ENCODE measurements at places on chromosomes 2 and 18. TPM values are rescaled to one million over a fixed set of nuclear protein-coding genes. Genes with fewer than 3 reads are reported as not detected.

IL36A gene
- polyA plus RNA-seq = not detected

SLC9A4 gene
- polyA plus RNA-seq = 11.3 TPM

CELF4 gene
- polyA plus RNA-seq = 2.8 TPM

TUBB8B gene
- polyA plus RNA-seq = 0.58 TPM

RGPD3 gene
- polyA plus RNA-seq = 0.10 TPM

DLGAP1 gene
- 7.5 TPM for polyA plus RNA-seq

BUB1 gene
- 22.2 TPM for polyA plus RNA-seq

CD207 gene
- polyA plus RNA-seq = 0.08 TPM

GRCh38 chr2:215370112-215370965 is 58.5 kb downstream of the ATIC start:
- no peak for DNase-seq

GRCh38 chr2:68536000-68536399 is 68.6 kb downstream of the APLF start:
- DNase-seq = no peak

- no peak for DNase-seq
Measured at GRCh38 chr2:17672583-17673317, 80.9 kb downstream of the SMC6 start.

- no peak for DNase-seq
Measured at GRCh38 chr2:19764998-19765397, 136.8 kb downstream of the TTC32 start.

DNA sequence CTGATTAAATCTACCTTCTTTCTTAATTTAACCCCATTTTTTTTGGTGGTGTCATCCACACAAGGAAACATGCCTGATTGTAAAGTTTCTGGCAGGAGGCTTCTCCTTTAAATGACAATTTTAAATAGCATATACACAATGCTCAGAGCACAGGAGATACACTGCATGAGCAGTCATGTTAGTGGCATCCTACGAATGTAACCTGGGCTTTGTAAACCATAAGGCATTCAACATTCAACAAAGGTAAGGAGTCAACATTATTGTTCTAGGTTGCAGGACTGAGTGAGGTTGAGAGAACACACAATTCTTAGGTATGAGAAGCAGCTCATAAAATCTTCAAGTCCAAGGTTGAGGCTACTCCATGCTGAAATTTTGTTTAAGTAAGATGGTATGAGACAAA is 266.6 kb upstream of the SIX2 start:
- DNase-seq = no peak

GRCh38 chr18:3704556-3705344 is 254.8 kb downstream of the TGIF1 start:
- DNase-seq = no peak

GRCh38 chr18:33928231-33928630 is 296.5 kb downstream of the NOL4 start:
- DNase-seq = no peak

DNA sequence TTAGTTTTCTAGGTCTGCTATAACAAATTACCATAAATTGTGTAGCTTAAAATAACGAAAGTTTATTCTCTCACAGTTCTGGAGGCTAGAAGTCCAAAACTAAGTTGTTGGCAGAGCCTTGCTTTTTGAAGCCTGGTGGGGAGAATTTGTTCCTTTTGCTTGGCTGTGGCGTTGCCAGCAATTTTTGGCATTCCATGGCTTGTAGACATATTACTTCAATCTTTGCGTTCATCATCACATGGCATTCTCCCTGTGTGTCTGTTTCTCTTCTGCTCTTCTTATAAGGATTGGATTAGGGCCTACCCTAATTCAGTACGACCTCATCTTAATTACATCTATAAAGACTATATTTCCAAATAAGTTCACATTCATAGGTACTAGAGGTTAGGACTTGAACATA is 217.7 kb downstream of the MBD5 start:
- DNase-seq = no peak

GRCh38 chr18:62828852-62829251 is 113.5 kb downstream of the PHLPP1 start:
- DNase-seq = no peak

GRCh38 chr2:37671009-37671815 is at the start of gene CDC42EP3:
Gene CDC42EP3 (minus strand): TSS chr2:37671642. CDS start chr2:37646587, 25,055 bp downstream.
- no peak for DNase-seq

- no peak for DNase-seq
Measured at GRCh38 chr2:89841476-89841840, 1150.0 kb downstream of the RPIA start.

GRCh38 chr2:192500550-192501200 is 305.9 kb upstream of the TMEFF2 start:
- DNase-seq = no peak

DNA sequence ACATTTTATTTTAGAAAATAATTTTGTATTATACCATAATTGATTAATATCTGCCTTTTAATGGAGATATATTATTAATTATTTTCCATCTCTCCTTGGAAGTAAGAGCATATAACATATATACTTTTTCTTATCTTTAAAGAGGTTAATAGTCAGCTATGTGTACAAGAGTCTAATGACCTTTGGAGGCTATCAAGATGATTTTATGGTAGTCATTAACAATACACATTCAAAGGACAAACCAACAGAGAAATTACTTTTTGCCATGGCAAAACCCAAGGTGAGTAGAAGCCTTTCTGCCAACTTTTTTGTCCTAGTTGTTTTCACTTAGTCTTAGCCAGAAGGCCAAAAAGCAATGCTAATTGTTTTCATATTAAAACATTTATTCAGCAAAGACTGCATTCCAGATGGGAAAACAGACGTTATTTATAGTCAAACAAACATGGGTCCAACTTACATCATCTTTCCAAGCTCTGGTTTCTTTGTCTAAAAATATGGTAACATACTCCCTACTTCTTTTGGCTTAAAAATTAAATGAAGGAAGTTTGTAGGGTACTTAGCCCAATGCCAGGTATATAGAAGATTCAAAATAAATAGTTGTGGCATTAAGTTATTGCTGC is 9.6 kb upstream of the DYNC2LI1 start:
- DNase-seq = no peak

- DNase-seq = no peak
Measured at GRCh38 chr2:42510608-42511243, 16.9 kb upstream of the KCNG3 start.

- no peak for DNase-seq
Measured at GRCh38 chr18:38307914-38308313, 742.3 kb upstream of the CELF4 start.

- no peak for DNase-seq
Measured at GRCh38 chr18:77067291-77068061, 65.1 kb downstream of the MBP start.

DNA sequence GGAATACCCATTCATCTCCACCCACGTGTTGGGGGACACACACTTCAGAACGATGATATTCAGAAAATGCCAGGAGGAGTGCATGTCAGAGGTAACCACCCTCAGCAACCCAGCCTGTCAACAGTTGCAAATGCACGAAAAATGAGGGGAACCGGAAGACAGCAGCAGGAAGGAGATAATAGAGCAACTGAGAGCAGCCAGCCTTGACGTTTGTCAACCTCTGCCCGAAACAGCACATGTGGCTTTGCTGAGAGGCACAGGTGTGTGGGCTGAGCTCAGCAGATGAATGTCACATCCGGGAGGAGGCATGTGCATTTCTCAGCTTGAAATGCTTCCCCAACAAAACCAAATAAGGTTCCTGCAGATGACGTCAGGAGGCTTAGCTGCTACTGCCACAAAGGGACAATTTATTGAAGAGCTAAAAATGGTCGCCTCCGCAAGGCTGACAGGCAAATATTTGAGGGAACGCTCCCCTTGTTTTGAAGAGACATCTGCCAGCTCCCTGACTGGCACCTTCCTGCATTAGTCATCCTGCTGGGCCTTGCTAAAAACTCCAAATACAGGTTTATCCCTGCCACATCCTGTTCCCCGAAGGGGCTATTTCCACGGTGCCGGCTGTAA is 419.0 kb downstream of the NBAS start:
- DNase-seq = no peak

- no peak for DNase-seq
Measured at GRCh38 chr2:118747066-118747465, 100.4 kb downstream of the EN1 start.

DNA sequence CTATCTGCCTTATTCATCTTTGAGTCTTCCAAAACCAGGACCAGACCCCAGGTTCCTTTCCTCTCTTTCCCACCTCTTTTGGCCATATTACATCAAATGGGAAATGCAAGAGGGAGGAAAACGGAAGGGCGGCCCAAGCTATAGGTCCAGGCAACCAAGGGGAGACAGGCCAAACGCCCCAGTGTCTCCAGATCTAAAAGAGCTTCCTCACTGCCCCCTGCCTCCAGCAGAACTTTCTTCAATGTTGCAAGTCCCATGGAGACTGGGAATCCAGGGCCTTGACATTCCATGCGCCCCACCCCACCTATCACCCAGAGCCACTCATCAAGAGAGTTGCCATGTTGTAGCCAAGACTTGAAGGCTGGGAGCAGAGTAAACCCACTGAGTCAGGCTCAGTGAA is 15.4 kb downstream of the TNS1 start:
- DNase-seq = no peak

DNA sequence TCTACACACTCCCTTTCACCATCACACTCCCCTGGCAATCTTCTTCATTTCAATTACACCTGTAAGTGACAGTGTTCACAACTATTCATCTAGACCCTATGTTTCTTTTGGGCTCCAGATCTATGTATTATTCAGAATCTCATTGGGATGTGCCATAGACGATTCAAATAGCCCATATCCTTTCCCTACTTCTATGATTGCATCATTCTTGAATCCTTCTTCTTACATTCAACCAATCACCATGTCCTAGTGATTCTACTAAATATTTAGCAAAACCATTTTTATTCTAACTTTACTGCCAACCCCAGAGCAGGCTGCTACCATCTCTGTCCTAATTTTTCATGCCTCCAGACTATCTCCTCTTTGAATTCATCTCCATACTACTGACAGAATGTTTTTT is 106.4 kb downstream of the TDRD15 start:
- DNase-seq = no peak

DNA sequence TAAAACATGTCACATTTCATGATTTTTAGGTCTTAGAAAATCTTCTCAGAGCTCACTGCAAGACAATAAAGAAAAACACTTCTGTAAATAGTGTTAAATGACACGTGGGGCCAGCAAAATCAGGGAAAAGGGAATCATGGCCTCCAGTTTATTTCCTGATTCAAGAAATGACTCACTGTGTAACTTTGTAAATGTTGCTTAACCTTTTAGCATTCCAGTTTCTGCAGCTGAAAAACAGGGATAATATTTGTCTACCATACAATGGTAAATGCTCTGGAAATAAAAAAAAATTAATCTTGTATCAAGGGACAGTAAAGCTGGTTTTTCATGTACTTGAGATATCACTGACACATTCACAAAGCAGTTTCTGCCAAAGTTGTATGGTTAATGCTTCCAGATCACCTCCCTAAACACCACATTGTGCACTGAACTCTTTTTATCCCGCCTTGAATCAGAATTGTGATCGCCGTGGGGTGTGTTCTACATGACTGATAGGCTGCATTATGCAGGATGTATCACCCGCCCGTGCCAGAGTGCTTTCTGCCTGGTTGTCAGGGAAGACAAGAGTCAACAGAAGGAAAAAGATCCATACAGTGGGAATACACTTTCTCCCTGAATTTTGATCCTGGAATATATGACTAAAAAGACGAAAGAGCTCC is 238.8 kb downstream of the IKZF2 start:
- DNase-seq = no peak

DNA sequence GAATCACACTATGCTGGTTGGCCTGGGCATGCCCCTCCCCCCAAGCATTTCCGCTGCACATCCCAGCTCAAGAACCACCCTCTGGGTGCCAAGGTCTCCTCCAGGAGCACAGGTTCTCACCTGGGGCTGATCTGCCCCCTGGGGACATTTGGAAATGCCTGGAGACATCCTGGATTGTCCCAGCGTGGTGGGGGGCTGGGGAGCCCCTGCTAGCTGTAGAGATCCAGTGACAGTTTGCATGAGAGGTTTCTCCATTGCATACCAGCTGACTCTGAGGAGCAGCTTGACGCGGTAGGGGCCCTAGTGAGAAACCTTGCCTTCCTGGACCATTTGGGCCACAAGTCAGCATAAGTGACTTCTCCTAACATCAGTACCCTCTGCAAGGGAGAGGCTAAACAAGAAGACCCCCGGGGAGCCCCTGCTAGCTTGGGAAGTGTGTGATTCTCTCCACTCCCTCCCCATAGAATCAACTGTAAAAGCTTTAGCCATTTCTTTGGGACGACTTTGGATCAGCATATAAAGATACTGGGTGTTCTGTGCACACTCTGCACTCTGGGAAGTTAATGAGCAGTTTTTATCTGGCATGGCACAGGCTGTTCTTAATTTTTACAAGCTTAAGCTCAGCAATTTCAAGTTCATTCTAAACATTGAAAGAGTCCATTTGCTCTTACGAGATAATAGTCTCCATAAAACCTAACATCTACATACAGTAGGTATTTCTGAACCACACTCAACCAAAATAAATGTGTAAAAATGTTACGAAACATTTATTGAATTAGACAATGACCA is 94.1 kb downstream of the GBX2 start:
- no peak for DNase-seq

DNA sequence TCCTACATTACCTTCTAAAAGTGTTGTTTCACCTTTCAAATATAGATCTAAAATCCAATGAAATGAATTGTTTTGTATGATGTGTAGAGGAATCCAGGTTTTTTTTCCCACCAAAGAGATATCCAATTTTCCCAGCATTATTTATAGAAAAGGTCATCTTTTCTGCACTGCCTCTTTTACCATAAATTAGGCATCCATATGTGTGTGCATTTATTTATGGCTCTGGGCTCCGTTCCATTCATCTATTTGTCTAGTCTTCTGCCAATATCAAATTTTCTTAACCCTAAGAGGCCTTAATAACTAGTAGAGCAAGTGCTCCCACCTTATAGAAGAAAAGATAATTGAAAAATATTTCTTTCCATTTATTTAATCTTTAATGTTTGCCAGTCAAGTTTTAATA is 88.3 kb downstream of the ATAD2B start:
- no peak for DNase-seq

DNA sequence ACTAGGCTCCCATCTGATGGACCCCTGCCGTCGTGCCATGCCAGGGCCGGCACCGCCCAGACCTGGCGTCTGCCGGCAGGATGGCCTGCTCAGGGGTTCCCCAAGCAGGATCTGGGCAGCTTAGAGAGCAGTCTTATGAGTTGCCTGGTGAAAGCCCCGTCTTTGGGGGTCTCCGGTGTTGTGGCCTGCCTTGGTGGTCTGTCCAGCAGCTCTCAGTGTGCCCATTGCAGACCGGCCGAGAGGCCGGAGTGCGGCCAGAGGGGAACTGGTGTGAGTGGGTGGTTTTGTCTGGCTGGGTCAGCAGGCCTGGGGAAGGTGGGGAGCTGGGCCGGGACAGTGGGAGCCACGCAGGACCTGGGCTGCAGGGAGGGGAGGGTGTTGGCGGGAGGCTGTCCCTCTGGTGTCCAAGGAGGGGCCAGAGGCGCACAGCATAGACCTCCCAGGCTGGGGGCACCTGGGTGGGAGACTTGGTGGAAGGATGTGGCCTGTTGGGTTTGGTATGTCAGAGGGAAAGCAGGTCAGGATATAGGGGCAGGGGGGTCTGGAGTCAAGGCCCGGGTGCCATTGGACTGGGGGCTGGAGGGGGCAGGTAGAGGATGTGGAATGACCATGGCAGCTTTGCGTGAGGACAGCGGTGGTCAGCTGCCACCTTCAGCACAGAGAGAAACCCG is 16.5 kb downstream of the GPC1 start:
- DNase-seq = no peak

GRCh38 chr2:203804070-203804469 is 63.5 kb upstream of the CTLA4 start:
- DNase-seq = no peak

Data from right renal pelvis (tissue), 4 donors.